ENCODE measurements at places on chromosomes 12 and 14.
A peak's percentile ranks its signal among the peaks of the same experiment; 100 is the strongest.

GRCh38 chr12:50642761-50643160 lies 121.1 kb upstream of the ATF1 start:
- no peak for DNase-seq

- DNase-seq = no peak
These were observed 26.1 kb downstream of the JDP2 start for GRCh38 chr14:75453817-75454434.

GRCh38 chr12:67783393-67783792 lies 134.8 kb downstream of the DYRK2 start:
- DNase-seq = no peak

GRCh38 chr14:96747006-96747405 lies 50.2 kb upstream of the VRK1 start:
- peak; percentile 34 for DNase-seq

GRCh38 chr12:20150835-20151422 lies 217.4 kb upstream of the PDE3A start:
- peak; percentile 25 for DNase-seq

DNA sequence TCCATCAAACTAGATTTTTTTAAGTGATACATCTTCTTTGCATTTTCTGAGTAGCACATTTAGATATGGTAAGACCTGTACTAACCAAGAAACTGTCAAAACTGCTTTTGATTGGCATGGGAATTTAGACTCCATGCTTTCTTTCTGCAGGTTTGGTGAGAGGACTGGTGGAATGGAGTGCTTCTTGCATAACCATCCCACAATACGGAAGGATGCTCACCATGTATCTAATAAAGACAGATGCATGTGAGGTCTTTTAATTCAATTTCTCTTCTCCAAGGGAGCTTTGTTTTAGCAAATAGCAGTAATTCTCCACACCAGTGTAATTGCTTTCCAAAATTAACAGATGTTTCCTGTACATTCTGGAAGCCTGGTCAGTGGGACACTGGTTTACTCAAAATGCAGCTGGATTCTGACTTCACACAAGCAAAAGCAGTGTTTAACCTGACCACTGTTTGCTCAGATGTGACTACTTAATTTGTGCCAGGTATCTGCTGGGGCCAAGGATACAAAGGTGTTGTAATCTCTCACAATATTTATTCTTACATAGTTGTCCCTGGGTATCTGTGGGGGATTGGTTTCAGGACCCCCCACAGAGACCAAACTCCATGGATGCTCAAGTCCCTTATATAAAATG lies 26.1 kb downstream of the FGD6 start:
- no peak for DNase-seq

GRCh38 chr14:38900887-38901286 lies 202.1 kb downstream of the SEC23A start:
- no peak for DNase-seq

GRCh38 chr14:51774209-51774608 lies 86.2 kb upstream of the GNG2 start:
- no peak for DNase-seq

DNA sequence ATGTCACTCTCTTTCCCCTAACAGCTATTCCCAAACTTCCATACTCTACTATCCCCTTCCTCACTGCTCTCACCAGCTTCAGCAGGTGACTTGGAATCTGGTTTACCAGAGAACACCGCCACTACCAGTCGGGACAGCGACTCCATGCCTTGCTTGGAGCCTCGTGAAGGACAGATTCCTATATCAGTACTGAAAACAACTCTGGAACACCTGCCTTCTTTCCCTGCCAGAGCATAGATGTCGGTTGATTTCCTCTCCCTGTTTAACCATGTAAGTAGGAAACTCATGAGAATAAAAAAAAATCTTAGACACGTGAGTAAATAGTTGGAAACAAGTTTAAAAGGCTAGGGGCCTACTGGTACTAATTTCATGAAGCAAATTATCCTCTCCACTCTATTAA lies 219.5 kb upstream of the ABCD2 start:
- no peak for DNase-seq

GRCh38 chr12:110149086-110149660 lies 25.0 kb downstream of the IFT81 start:
- no peak for DNase-seq

- peak; percentile 91 for DNase-seq
These were observed 6.9 kb upstream of the ADCY6 start for GRCh38 chr12:48795550-48796455.
